ENCODE measurements at places on chromosomes 4 and X.
A peak's percentile ranks its signal among the peaks of the same experiment; 100 is the strongest.

GRCh38 chr4:100295792-100296191 is 105.5 kb upstream of the DDIT4L start:
- no peak for DNase-seq

DNA sequence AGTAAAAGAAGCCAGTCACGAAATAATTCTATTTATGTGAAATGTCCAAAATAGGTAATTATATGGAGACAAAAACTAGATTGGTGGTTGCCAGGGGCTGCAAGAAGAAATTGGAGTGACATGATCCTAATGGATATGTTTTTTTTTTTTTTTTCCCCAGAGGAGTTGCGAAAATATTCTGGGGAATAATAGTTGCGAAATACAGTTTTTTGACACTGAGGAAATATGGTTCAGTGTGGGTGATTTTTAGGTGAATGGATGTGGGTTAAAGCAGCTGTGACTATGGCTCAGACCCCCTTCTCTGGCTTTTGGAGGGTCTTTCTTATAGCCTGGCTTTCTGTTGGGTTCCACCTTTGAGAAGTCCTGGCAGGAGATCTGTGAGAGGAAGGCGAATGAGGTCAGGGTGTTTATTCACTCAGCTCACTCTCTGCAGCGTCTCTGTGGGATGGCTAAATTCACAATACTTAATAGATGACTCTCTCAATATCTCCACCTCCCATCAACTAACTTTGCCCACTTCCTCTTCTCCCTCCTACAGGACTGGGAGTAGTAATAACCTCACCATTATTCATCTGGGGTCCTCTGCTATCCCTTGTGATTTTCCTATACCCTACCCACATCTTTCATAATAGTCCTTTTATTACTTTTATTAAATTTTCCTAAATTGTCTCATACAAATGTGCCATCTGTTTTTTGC is 15.3 kb upstream of the RAB9B start:
- no peak for DNase-seq

DNA sequence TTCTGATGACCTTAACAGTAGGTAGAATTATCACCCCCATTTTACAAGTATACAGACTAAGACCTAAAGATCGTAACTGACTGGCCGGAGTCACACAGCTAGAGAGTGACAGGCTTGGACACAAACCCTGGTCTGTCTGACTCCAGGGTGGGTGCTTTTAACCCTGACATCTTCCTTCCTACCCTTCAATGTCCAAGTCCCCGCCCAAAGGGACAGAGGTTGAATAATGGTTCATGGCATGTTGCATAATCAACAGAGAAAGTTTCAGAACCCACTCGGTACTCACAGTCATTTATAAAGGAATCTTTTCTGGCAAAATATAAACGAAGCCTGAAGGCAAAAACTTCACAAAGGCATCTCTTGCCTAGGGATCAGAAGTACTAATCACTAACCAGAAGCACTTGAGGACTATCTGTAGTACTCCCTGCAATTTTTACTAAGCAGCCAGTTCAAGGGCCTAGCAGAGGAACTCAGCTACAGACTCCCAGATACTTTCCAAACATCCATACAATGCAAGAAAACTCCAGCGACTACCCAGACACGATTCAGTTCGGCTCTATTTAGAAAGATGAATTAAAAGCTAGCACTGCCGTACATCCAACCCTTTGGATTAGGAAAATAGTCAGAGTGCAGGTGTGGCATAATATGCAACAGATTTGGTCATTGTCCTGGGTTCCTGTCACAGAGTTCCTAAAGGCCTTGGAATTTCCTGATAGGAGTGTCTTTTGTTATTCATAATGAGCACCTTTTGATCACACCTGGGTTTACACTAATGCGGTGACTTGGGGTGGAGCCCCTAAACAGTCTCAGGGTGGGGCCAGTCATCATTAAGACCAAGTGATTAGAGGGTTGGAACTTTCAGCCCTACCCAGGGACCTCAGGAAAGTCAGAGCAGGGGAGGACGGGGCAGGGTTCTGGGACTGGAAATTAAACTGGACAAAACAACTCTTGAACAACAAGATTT is 44.0 kb downstream of the RELL1 start:
- DNase-seq = no peak

DNA sequence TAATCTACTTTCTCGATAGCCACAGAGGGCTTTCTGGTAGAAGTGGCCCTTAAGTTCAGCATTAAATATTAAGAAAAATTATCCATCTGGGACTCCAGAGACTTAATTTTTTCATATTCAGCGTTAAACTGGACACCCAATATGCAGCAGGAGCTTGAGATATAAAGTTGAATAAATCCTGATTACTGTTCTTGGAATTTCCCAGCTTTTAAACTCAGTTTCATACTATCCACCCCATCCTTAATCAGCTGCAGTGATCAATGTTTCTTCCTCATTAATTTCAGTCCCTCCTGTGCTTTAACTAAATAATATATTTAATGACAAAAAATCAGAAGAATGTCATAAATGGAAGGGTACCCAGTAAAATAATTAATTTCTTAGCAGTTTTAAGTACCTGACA is 3.6 kb upstream of the FBXL5 start:
- no peak for DNase-seq

GRCh38 chrX:71493111-71493613 is 39.7 kb upstream of the OGT start:
- DNase-seq = no peak

DNA sequence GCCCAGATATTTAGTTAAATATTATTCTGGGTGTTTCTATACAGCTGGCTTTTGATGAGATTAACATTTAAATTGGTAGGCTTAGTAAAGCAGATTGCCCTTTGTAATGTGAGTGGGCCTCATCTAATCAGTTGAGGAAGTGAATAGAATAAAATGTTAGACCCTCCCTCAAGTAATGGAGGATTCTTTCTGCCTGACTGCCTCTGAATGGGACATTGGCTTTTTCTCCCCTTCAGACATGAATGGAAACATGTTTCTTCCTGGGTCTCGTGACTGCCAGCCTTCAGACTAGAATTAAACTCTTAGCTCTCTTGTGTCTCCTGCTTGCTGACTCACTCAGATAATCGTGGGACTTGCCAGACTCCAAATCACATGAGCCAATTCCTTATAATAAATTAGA is 266.7 kb downstream of the INPP4B start:
- no peak for DNase-seq

DNA sequence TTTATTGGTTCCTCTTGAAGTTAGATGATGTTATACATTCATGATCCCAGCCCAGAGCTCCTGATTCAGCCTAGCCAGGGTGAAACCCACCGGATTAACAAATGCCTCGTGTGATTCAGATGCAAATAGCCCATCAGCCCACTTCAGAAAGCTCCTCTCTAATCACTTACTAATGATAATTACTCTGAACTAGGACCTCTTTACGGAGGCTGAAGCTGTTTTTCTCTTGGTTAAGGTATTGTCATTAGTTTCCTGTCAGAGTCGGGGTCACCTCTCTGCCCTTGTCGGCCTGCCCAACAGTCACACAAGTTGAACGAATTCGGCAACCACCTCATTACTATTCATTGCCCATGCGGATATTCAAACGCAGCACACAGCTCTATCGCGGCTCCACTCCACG is 36.6 kb downstream of the ZFP42 start:
- DNase-seq = no peak

DNA sequence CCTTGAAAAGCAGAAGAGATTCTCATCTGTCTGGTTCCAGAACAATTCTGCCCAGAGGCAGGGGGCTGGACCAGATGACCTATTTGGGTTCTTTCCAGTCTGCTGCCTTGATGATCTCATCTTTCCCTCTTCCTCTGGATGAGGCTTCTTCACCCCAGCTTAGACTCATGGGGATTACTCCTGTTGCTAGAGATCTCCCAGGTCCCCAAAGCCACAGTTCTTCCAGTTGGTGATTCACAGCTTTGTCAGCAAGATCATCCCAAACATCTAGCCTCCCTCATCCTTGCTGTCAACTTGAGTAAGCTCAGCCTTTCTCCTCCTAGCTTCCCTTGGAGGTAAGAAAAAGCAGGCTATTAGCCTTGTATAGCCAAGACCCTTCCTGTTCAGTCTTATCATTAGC is 64.2 kb upstream of the PJA1 start:
- DNase-seq = no peak

DNA sequence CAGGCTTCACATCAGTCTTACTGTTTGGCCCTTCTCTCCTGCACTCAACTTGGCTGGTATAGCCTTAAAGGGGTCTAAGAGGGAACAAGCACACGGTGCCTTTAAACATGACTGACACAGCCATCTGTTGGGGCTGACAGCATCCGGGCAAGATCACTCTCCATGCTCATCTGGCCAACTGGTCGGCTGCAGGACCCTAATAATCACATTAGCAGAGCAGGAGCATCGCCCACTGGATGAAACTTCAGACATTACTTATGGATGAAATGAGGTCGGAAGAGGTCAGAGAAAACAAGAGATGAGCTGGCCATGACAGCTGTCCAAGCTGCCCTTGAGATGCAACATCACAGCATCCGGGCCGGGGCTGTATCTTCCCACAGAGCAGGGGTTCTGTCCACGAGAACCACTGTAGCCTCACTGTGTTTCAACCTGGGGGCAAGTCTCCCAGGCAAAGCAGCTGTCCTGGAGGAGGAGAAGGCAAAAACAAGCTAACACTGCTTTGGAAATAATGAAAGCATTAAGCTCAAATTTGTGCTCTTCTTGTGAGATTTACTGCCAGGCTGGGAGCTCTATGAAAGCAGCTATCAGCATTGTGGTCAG is 94.4 kb upstream of the TTC29 start:
- no peak for DNase-seq

DNA sequence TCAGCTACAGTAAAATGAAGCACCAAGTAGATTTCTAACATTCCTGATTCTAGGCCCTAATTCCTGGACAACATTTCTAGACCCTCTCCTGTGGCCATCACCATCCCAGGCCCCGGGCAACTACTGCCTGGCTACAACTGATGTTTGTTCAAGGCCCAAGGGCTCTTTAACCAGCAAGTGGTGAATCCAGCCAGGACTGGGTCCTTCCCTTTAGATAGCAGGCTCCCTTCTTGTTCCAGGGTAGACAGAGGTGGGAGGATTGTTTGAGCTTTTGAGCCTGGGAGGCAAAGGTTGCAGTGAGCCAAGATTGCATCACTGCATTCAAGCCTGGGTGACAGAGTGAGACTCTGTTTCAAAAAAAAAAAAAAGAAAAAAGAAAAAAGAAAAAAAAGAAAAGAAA is 12.7 kb upstream of the AADAT start:
- no peak for DNase-seq

DNA sequence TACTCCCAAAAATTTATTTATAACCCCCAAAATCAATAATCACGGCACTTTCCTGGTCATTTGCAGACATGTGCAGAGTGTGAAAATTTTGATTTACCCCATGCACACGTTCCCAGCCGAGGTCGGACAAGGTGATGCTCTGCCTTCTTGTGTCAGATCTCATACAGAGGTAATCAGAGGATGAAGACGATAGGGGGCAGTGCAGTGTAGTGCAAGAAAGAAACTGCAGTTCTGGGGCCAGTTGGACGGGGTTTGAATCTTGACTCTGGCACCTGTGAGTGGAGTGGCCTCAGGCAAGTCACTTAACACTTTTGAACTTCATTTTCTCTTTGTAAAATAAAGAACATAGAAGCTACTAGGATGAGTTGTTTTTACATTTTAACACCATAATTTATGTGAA is 88.4 kb downstream of the FRMPD3 start:
- peak; percentile 16 for DNase-seq

GRCh38 chr4:35228313-35228712 is 1016.0 kb downstream of the ARAP2 start:
- peak; percentile 13 for DNase-seq
